ENCODE measurements at places on chromosomes 11 and 22.
A peak's percentile ranks its signal among the peaks of the same experiment; 100 is the strongest.

DNA sequence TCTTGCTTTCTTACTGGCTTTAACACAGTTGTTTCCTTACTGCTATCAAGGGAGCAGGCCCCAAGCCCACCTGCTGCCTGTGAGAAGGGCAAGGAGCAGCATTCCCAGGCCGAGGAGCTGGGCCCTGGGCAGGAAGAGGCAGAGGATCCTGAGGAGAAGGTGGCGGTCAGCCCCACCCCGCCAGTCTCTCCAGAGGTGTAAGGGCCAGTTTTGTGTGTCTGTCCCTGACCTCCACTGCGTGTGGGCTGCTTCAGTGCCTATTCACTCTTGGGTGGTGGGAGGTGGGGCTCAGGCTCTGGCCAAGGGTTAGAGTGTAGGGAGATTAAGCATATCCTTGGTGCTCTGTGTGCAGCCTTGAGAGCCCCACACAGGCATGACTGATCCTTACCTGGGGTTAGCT is 55.1 kb downstream of the CEP164 start:
- no peak for DNase-seq

- DNase-seq = peak; percentile 51
Measured at GRCh38 chr22:42080287-42080686, 787 bp downstream of the SMDT1 start.

DNA sequence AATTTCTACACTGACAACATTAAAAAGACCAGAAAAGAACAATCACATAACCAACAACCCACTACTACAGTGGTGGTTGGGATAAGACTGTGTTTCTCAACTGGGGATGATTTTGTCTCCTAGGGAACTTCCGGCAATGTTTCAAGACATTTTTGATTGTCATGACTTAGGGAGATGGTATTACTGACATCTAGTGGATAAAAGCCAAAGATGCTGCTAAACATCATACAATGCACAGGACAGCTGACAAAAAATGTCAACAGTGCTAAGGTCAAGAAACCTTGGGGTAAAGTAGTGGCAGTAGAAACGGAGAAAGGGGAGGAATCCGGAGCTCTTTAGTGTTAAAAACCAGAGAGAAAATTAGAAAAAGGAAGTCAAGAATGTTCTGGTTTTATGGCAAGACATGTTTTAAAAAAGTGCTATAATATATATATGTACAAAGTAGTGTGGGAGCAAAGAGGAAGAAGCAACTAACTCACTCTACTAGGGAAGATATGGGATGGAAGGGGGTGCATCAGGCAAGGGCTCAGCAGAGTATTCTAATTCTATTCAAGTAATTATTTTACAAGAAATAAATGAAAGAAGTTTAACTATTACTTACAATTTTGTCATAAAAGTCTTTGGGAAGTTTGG is 37.2 kb downstream of the CKAP5 start:
- peak; percentile 65 for DNase-seq

- DNase-seq = peak; percentile 41
Measured at GRCh38 chr11:10770626-10771254, 19.7 kb downstream of the CTR9 start.

DNA sequence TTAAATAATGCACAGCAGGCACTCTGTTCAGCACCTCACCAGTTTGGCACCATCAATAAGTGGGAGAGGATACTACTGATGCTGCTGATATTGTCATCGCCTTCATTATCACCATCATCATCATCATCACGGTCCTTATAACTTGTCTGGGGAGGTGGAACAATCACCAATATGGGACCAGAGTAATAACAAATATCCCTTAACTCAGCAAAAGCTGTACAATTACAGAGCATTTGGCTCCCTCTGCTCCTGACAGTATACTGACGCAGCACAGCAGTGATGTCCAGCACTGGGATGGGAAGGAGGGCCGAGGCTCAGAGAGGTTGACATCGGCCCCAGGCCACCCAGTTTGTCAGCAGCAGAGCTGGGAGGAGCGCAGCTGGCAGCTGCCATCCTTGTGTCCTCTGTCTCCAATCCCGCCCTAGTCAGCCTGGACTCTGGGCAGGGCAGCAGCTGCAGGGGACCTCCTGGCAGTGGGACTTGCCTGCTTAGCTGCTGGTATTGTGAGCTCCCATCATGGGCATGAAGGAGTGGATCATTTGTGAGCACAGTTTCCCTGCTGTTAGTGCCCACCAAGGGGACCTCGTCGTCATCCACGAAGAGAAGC is 90.0 kb downstream of the DHCR7 start:
- DNase-seq = no peak

GRCh38 chr22:20430720-20431510 is 6.7 kb downstream of the SCARF2 start:
- DNase-seq = peak; percentile 55

- DNase-seq = no peak
Measured at GRCh38 chr11:114309517-114309916, 13.3 kb downstream of the NNMT start.

DNA sequence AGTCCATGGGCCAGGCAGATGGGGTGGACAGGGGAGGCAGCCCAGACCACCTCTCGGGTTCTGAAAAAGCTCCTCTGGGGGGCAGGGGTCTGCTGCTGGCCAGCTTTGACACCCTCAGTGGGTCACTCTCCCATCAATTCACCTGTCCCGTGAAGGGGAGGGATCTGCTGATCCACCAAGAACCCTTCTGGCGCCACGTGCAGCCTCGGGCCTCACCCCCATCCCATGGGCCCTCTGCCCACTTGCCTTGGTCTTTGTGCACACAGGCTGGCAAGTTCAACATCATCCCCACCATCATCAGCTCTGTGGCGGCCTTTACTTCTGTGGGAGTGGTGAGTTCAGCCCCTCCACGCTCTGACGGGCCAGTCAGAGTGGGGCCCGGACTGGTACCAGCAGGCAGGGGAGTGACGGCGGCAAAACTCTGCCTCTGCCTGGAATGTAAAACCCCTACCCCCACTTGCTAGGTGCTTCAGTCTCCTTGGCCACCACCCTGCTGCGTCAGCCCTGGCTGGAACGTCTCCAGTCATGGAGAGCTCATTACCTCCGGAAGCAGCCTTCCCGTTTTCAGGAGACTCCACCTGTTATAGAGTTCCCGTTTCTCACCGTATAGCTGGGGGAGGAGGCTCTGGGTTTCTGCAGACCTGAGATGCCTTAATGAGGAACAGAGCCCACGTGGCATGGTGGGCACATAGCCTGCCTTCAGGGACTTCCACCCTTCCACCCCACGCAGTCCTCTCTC is 12.7 kb downstream of the PRG3 start:
- no peak for DNase-seq

DNA sequence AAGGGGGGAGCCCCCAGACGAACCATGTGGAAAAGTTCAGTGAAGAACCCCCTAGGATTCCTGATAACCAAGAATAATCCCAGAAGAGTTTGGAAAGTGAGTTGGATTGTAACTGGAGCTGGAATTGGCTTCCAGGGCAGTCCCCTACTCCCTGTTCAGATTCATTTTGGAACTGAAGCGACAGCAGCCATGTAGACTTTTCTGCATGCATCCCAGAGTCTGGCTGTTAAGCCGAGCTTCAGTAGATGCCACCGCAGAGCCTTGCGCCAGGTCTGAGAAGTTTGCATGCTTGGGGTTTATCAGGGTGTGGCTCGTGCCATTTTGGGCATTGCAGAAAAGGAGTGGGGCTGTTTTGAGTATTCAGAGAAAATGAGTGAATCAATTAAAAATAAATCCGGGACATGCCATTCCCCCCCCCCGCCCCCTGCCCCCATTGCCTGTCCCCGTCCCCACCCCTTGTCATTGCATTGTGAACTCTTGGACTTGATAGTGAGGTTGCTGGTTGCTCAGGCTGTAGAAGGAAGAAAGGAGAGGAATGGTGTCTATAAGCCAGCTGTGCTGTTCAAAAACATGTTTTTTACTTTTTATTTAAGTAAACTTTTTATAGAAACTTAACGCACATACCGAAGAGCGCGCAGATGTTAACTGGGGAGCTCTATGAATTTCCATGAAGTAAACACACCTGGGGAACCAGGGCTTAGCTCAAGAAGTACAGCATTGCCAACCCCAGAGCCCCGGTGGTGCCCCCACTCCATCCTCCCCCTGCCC is 71.2 kb downstream of the LDLRAD3 start:
- DNase-seq = no peak

GRCh38 chr11:61922539-61922938 is 5.2 kb upstream of the RAB3IL1 start:
- peak; percentile 88 for DNase-seq

DNA sequence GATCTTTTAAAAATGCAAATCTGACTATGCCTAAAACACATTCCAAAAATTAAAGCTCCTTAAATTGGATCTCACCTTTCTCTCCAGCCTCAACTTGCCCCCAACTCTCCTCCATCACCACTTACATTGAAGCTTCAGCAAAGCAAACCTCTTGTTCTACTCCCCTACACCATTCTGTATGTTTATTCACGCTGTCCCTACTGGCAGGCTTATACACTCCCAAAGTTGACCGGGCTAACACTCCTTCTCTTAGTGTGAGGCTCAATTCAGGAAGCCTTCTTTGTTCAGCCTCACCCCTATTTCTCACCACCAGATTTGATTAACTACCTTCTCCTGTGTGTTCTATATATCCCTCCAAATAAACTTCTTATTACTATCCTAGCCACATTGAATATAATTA is 1.8 kb upstream of the GDPD4 start:
- DNase-seq = no peak

DNA sequence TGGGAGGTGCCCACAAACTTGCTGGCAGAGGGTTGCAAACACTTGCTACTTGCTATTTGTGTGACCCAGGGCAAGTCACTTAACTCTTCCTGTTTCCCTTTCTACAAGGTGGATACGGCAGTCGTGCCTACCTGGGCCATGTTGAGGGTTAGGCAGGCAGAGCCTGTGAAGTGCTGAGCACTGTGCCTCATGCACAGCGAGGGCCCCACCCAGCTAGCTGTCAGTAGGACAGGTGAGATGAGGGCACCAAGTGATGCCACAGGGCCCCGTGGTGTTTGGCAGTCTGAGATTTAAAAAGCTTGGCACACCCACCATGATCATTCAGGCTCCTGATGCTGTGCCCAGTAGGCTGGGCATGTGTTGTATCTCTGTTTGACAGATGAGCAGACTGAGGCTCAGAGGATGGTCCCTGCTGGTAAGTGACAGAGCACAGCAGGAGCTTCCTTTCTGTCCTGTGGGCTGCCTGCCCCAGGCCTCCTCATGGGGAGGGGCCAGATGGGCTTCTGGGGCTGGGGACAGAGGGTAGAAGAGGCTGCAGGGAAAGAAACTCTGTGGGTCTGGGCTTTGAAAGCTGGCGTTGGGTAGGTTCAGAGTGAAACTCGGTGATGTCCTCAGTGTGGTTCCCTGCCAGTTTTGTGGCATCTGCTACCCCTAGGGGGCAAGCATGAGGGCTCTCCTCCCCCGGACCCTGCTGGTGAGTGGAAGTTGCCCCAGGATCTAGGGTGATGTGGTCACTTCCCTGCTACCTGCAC is 59.3 kb downstream of the TSPAN18 start:
- DNase-seq = no peak

DNA sequence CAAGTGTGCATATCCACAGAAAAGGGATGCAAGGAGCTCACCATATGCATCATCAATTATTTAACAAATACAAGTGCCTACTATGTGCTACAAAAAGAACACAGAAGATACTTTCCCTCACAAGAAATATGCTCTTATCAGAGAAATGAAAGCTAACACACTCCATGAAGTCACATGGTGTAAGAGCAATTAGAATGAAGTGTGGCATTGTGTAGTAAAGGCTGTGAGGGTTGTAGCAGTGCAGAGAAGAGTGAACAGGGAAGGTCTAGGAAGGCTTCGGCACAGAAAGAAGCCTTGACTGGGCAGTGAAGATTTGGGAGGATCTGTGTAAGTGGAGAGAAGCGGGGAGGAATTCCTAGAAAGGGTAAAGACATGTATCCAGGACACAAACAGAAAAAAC is 22.5 kb downstream of the PPP2R1B start:
- no peak for DNase-seq

- peak; percentile 71 for DNase-seq
Measured at GRCh38 chr11:1694064-1694845, 2.7 kb upstream of the KRTAP5-6 start.

DNA sequence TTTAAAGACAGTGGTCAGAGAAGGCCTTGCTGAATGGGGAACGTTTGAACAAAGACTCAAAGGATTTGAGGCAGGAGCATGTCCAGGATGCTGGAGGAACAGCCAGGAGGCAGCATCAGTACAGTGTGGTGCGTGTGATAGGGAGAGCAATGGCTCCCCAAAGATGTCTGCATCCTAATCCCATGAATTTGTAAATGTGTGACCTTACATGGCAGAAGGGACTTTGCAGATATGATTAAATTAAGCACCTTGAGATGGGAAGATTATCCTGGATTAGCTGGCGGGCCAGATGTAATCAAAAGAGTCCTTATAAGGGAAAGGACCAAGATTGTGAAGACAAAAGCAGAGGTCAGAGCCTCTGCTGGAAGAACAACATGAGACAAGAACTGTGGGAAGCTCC is 24.6 kb upstream of the FAT3 start:
- no peak for DNase-seq

- DNase-seq = no peak
Measured at GRCh38 chr11:81792416-81792815, 941.2 kb downstream of the FAM181B start.

- DNase-seq = no peak
Measured at GRCh38 chr11:3043315-3043871, 13.8 kb downstream of the CARS1 start.

DNA sequence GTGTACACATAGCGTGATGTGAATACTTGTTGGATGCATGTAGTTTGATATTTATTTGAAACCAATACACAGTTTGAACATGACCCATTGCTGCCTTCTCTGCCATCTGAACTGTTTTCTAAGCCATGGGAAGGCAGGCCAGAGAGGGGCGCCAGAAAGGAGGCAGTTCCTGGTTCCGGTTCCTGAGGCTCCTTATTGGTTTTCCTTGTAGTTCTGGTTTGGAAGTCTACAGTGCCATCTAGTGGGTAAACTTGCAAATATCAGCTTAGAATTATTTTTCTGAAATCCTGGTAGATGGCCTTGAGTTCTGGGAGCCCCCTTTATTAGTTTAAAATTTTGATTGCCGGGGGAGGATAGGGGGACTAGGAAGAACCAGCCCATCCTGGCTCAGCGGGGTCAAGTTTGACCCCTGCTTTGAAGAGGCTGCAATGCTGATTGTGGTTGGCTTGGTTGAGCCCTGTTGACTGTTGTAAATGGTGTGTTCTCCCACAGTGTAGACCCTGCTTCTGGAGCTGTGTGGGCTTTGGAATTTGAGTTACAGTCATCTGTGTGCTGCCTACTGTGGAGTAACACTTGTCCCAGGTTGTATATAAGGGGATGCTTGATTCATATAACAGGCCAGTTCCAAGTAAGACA is 48.4 kb downstream of the GRAMD1B start:
- peak; percentile 80 for DNase-seq

DNA sequence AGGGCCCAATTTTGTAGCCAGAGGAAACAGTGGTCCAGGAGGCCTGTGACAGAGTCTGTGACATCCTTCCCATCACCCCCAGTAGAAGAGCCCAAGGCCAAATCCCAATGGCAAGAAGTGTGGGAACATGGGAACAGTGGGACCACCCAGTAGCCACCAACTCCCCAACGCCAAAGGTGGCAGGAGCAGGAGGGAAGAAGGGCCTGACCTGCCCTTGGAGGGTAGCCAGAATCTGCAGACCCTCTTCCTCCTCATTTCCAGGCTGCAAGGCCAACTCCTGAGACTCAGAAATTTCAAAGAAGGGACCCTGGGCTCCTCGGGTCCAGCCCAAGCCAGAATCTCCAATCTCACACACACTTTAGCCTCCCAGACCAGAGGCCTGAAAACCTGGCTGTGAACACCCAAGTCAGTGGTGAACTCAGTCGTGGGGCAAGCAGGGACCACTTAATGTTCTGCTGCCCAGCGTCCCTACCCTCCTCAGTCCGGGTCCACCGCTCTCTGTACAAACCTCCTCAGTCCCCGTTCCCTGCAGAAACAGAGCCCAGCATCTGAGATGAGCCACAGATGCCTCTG is 6.2 kb downstream of the RAB3IL1 start:
- no peak for DNase-seq
